ENCODE measurements at places on chromosomes 7 and 10.

- DNase-seq: no peak
These were observed 1043.0 kb downstream of the NRG3 start for GRCh38 chr10:82918022-82918421.

GRCh38 chr7:140609646-140610045 lies 31.0 kb downstream of the DENND2A start:
- no peak for DNase-seq

DNA sequence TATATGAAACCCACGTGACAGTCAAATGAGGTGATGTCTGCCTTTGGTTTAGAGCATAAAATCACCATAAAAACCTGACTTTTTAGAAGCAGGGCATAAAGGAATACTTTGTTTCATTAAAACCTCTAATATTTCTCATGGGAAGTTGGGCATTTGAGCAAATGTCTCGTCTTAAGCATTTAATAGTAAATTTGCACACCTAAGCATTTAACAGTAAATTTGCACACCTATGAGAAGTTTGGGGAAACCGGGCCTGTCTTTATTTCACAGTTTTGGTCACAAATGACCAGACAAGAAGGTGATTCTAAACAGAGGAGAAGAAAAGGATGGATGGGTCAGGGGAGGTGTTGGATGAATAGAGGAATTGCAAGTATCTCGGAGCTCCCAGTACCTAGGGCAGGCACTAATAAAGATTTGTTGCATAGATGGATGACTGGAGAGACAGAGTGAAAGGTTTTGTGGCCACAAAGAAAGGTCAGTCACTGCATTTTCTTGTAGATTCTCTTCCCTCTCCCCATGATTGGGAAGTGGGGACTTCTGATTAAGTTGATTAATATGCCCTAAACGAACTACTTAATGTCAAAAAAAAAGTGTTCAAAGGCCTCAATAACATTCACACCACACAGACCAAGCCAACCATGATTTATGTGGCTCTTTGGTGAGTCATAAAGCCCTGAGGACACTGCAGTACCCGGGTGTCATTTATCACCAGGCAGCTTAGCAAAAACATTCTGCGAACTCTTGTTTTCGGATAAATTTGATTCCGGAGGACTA lies 158.2 kb downstream of the SPAG6 start:
- peak; percentile 31 for DNase-seq

GRCh38 chr7:16571941-16572340 lies 45.3 kb downstream of the LRRC72 start:
- no peak for DNase-seq

GRCh38 chr7:111796671-111797070 lies 234.4 kb upstream of the IMMP2L start:
- DNase-seq: no peak

GRCh38 chr10:122307669-122308416 lies 36.7 kb downstream of the BTBD16 start:
- DNase-seq: peak; percentile 93

GRCh38 chr7:51067757-51068156 lies 248.9 kb downstream of the COBL start:
- peak; percentile 73 for DNase-seq

GRCh38 chr10:546971-547590 lies 142.4 kb downstream of the DIP2C start:
- DNase-seq: no peak

DNA sequence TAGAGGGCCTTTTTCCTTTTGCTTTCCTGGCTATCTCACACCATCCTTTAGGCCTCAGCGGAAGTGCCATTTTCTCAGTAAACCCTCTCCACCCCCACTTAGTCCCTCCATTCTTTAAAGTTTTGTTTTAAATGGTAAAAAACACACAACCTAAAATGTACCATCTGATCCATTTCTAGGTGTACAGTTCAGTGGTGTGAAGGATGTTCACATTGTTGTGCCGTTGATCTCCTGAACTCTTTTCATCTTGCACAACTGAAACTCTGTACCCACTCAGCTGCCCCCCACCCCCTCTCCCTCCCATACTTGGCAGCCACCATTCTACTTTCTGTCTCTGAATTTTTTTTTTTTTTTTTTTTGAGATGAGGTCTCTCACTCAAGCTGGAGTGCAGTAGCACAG lies 52.2 kb downstream of the SNX10 start:
- DNase-seq: no peak

- no peak for DNase-seq
These were observed 996.4 kb upstream of the AUTS2 start for GRCh38 chr7:68601826-68602225.

GRCh38 chr7:29090836-29091601 lies 55.3 kb downstream of the CPVL start:
- peak; percentile 11 for DNase-seq

- no peak for DNase-seq
These were observed 6.6 kb downstream of the SFRP5 start for GRCh38 chr10:97765201-97765600.
